ENCODE measurements at places on chromosomes 12 and 14.

- no peak for DNase-seq
These were observed 9.7 kb downstream of the CKB start for GRCh38 chr14:103512701-103513611.

DNA sequence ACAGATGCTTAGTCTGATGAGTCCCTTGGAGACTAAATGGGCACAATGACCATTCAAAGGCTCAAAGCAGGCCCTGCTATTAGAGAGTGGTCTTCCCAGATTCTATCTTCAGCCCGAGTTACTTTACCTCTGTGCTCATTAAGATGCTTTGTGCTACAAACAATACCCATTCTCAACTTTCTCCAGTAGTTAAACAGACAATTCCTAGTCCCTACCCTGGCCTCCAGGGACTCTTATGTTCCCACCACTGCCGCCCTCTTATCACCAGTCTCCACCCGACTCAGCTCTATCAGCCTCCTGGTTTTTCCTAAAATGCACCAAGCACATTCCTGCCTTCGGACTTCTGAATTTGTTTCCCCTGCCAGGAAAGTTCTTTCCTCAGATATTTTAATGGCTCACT, 25.6 kb upstream of the GPHB5 start:
- no peak for DNase-seq

DNA sequence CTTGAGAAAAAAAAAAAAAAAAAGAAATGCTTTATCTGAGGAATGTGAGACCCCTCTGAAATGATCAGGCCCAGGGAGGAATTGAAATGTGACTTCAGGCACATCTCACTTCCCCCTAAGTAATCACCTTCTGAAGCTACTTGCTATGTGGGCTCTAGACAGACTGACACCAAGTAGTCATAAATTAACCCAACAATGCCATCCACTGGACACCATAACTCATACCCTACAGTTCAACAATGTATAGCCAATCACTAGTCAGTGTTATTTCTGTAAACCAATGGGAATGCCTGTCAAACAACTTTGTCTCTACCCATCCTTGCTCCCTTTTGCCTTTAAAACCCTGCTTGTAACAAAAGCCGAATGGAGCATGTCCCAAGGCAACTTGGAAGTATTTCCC, 182.7 kb upstream of the TMPO start:
- DNase-seq = no peak

DNA sequence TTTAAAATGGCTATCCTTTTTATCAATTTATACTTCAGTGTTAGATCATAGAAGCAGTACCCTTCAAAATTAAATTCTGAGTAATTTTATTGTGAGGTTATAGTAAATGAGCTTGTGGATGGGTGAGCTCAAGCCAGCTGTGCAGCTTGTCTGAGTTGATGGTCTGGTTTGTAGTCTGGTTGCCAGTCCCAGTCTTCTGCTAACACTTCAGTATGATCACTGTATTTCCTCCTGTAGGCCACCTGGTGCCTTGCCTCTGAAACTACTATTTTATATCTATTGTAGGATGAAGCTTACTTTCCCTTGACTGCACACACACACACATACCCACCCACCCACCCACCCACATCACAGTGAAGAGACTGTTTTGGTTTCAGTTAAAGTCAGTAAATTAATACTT, 496.4 kb downstream of the PCNX1 start:
- no peak for DNase-seq

GRCh38 chr14:99440278-99440677, 40.4 kb downstream of the SETD3 start:
- no peak for DNase-seq

GRCh38 chr12:132222096-132222807, 78.0 kb downstream of the NOC4L start:
- DNase-seq = peak; percentile 10

GRCh38 chr14:42224053-42224888, 617.6 kb downstream of the LRFN5 start:
- DNase-seq = no peak

DNA sequence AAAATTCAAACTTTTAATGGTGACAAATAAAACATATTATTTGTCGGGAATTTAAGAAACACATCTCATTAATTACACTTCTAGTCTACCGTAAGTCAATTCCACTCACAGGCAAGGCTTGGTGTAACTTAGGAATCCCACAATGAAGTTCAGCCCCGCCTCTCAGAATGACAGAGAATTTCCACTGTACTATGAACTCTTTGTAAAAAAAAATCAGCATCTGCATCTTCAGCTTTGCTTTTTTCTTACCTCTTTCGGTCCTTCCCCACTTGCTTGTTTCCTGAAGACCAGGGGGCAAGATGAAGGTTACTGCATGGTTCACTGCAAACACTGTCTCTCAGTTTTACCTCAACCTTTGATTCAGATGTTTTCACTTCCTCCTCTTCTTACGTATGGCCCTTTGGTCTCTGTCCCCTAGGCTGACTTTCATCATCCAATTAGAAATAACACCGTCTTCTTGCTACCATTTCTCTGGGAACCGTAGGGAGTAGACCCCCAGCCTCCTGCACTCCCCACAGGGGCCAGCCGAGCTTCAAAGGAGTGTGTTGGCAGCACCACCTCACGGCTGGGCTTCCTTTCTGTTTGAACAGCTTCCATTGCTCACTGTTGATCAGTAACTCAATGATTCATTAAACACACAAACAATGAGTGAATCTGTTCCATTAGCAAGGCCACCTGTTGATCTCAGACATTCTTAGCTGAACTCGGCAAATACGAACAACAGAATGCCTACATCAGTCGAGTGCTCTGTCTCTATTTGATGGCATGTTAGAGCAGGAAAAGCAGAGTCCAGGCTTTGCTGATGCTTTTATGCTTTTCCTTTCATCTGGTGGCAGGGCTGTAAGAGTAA, 343.0 kb downstream of the BMP4 start:
- DNase-seq = no peak

GRCh38 chr12:14589169-14590004, 21.7 kb upstream of the PLBD1 start:
- no peak for DNase-seq

- DNase-seq = no peak
These were observed 64.8 kb downstream of the DRAM1 start for GRCh38 chr12:101942250-101942605.

GRCh38 chr14:69753860-69754259, 13.1 kb upstream of the SRSF5 start:
- no peak for DNase-seq

DNA sequence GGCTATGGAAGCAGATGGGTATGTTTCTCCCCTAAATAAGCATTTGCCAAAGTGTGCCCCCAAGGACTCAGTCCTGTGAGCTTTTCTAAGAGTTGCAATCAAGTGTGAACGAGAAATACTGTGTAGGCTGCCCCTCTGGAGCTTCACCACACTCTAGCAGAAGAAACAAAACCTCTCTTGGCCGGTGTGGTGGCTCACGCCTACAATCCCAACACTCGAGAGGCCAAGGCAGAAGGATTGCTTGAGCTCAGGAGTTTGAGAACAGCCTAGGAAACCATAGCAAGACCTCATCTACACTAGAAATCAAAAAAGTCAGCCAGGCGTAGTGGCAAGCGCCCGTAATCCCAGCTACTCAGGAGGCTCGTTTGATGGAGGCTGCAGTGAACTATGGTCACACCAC, 9.8 kb downstream of the VPS37B start:
- no peak for DNase-seq

GRCh38 chr14:99872786-99873440, 79.7 kb downstream of the EML1 start:
- DNase-seq = no peak

DNA sequence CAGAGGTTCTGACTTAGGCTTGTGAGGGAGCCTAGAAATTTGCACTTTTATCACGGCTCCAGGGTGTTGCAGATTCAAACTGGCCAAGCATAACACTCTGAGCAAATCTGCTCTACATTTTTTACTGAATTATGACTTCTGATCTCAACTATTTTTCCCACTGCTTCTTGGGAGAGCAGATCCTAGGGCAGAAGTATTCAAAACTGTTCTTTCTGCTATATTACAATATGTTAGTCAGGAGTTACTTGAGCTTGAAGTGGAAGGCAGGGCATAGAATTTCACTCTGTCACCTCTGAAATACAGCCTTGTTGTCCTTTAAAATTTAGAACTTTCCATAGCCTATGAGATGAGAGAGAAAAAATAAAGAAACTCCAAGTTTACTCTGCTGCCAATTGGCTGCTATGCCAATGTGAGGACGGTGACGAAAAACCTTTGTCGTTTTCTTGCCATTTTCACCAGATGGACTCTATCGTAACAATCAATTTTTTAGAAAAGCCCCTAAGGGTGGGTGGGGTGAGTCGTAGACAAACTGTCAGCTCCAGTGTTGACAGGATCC, 16.4 kb upstream of the KERA start:
- no peak for DNase-seq

DNA sequence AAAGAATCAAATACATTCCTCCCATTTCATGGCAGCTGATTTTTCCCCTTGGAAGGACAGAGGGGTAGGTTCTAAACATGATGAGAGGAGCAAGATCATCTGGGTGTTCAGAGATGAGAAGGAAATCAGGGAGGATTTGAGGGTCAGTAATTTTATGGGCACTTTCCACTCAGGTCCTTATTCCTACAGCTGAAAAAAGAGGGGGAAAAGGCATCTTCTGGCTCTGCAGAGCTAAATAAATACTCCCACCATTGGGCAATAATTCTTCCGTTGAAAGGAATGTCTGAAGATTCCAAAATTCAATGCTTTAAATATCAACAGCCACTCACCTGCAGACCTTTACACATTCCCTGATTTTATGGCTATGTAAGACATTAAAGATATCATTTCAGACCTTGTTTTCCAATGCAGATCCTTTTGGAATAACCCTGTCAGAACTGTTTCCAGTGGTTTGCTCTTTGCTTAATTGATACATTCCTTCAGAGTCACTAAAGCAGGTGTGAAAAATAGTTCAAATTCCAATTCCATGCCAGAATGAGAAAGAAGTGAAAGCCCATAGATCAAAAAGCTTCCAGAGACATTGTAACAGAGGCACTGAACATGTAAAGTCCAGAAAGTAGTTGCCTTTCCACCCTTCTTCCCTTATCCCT, 233.3 kb upstream of the KRR1 start:
- no peak for DNase-seq

DNA sequence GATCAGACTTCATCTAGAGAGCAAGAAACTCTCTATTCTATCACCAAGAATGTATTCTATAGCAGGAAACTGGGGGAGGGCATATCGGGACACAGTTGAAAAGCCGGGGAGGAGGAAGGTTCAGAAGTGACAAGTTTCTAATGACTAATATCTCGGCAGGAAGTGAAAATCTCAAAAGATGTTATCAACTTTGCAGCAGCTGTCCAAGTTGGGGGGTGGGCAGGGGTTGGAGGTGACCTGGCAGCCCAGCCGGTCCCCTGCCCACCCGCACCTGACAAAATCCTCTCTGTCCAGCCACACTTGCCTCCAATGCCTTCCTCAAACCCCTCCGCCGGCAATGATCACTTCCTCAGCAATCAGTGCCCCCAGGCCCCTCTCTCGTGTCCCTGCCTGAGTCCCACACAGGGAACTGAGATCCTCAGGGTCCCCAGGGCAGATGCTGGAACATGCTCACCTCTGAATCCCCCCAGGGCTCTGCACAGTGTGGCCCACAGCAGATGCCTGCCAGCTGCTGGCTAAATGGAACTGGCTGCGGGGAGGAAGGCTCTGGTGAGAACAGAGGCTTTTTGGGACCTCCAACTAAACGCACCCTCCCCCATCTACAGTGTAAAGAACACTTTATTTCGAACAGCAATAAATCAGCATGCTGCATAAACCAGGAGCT, 43.9 kb downstream of the CCDC88C start:
- no peak for DNase-seq

GRCh38 chr14:65937079-65937959, 524.8 kb downstream of the FUT8 start:
- DNase-seq = no peak

- no peak for DNase-seq
These were observed 388.5 kb downstream of the TMEM121 start for GRCh38 chr14:105914738-105915385.

DNA sequence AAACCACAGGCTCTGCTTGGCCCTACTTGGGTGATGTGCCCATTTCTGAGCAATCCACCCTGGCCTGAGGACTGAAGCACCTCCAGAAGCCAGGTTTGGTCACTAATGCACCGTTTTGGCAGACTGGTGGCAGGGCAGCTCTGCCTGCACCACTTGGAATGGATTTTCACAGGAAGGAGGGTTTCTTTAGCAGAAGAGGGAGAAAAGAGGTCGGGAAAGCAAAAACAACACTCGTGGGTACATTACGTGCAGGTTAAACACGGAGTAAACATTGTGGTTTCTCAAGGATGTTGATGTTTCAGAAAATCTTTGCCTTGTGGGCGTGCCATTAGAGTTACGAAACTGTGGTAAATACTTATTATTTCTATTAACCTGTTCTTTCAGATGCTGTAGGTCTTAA, 70.8 kb downstream of the KCNA5 start:
- no peak for DNase-seq

DNA sequence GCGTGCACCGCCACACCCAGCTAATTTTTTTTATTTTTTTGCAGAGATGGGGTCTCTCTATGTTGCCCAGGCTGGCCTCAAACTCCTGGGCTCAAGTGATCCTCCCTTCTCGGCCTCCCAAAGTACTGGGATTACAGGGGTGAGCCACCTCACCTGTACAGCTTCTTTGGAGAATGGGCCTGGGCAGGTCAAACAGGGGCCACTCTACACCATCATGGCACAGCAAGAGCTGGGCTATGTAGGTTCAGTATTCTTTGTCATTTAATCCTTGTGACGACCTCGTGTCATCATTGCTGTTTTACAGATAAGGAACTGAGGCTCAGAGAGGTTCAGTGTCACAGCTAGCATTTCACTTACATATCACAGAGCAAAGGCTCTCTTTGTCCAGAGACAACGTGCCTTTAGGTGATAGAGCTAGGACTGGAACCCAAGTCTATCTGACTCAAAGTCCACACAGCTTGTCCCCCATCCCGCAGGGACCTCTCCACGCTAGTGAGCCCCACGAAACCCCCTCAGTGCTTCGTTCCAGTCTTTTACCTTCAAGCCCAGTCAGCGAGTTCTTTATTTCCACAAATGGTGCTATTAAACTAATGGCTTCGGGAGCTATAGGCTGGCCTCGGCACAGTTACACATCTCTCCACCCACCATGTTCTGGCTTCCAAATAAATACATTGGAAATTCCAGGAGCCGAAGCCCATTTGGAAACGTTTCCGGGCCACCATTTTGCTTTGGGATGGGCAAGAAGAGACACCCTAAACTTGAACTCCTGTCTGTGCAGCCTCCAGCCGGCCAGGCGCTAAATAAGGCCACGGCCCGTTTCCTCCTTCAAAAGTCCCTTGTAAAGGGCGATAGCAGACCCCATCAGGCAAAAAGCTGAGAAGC, 660 bp upstream of the MAP1LC3B2 start:
- no peak for DNase-seq

DNA sequence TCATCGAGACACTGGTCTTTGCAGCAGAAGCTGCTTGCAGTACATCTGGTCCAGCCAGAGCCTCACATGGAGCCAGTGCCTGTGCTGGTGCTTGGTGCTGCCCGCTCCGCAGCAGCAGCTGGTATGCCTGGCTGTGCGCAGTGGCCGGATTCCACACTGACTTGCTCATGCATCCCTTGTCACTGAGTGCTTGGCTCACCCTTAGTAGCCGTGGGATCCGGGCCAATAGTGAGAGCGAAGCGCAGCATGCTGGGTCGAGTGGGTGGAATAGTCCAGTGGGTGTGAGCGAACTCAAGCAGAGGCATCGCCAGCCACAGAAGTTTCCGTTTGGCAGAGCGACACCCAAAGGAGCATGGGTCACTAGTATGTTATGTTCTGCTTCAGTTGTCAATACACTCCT, 10.1 kb upstream of the FBXO33 start:
- no peak for DNase-seq

- no peak for DNase-seq
These were observed 450 bp downstream of the PRKAB1 start for GRCh38 chr12:119668324-119668841.

Measured in stimulated activated CD8-positive, alpha-beta memory T cell treated with anti-CD3 and anti-CD28 coated beads, Interleukin-4, amount 100 ng/mL, for 1 hour (primary cell).